ENCODE measurements at places on chromosomes 11 and 22.

- no peak for DNase-seq
Measured at GRCh38 chr11:13174090-13174489, 103.5 kb upstream of the BMAL1 start.

GRCh38 chr11:23502389-23502788 is 642.1 kb upstream of the CCDC179 start:
- no peak for DNase-seq

DNA sequence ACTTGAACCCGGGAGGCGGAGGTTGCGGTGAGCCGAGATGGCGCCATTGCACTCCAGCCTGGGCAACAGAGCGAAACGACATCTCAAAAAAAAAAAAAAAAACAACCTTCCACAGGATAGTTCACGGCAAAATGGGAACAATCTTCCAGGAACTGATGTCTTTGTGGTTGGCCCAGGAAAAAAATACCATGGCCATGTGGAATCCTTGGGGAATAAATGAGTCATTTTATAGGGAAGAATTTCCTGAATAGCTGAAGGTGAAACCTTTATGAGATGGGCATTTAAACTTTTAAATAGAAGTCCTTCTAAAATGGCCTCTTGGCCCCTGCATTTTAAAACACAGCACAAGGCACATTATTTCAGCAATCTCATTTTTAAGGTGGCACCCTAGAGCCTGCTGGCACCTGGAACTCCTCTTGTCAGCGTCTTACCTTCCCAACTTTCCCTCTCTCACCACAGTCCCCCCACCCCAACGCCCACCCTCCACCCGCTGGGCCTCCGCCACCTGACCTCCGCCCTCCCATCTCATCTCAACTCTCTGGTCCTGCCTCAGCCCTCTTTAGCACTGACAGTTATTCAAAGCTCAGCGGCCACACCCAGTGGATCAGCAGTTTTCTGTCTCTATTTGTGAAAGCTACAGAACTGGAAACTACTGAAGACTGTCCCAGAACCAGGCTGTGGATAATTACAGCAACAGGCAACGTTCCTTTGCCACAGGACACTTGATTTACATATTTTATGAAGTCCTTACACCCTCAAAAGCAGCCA is 43.1 kb downstream of the SCGB1A1 start:
- no peak for DNase-seq

GRCh38 chr11:36116161-36116560 is 172.3 kb downstream of the LDLRAD3 start:
- no peak for DNase-seq
